Stimulated activated CD4-positive, alpha-beta T cell treated with anti-CD3 and anti-CD28 coated beads, Interleukin-12 subunit alpha, Interleukin-12 subunit beta, amount 100 ng/mL, for 4 hours (primary cell): ENCODE measurements at places on chromosomes 11 and 22.
A peak's percentile ranks its signal among the peaks of the same experiment; 100 is the strongest.

- no peak for DNase-seq
These were observed 7.2 kb downstream of the AHNAK start for GRCh38 chr11:62539238-62539925.

DNA sequence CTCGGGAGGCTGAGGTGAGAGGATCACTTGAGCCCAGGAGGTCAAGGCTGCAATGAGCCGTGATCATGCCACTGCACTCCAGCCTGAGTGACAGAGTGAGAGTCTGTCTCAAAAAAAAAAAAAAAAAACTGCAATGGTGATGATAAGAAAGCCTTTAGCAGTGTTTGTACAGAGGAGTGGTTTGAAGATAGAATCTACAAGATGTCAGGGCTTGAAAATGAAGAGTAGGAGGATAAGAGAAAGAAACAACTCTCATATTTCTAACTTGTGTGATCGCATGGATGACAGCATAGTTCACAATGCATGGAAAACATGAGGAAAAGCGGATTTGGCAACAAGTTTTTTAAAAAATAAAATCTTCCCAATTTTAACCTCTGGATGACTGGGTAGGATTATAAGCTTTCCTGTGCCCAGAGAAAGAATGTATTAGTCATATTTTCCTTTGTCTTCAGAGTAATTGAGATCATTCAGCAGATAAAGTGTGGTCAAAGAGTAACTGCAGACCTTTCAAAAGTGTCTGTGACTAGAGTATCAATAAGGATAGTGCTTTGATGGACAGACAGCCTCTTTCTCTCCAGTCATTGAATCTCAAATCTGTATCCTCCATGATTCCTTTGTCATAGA is 328.1 kb downstream of the CASP12 start:
- DNase-seq: no peak

DNA sequence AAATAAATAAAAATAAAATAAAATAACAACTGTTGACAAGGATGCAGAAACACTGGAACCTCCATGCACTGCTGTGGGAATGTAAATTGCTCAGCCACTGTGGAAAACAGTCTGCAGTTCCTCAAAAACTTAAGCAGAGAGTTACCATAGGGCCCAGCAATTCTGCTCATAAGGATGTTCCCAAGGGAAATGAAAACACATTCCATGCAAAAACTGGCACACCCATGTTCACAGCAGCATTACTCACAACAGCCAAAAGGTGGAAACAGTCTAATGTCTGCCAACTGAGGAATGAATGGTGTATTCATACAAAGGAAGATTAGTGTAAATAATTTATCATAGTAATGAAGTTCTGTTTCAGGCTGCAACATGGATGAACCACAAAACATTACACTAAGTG is 3.2 kb upstream of the KRTAP5-10 start:
- no peak for DNase-seq

DNA sequence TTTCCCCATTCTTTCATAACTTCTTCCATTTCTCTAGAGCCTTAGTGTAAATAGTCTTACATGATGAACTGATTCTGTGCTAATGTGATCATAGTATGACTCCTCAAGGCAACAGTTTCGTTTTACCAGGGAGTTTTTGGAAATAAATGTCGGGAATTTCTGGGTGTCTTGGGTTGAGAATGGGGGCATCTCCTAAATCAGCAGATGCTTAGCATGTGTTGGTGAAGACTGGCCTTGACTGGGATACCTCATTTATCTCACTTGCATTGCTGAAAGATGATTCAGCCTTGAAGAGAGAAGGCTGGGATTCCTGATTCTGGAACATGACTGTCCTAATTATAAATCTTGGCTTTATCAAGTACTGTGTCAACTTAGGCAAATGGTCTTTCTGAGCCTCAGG is 115.7 kb upstream of the C11orf87 start:
- no peak for DNase-seq

DNA sequence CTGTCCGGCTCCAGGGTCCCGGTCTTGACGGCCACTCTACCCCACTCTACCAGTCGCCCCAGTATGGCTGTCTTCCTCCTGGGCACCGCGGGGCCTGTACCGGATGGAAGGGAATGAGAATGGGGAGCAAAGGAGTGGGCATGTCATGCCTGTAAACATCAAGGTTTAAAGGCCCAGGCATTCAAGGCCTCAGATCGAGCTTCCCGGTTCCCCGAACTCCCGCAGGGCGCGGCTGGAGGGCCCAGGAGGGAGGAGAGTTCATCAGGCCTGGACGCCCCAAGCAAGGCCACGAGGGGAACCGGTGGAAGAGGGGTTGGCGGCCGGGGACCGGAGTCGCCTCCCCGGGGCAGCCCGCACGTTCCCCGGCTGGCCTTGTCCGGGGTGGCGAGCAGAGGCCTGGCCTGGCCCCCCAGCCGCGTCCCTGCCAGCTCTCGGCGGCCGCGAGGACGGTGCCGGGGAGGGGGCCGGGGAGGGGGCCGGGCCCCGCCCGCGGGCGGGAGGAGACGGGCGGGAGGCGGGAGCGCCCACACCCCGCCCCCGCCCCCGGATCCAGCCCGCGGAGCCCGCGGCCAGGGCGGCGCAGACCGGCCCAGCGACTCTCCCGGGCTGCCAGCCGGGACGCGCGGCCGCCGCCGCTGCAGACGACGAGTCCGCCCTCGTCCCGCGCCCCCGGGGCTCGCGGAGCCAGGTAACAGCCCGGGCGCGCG is at the start of gene CDC42EP1:
CDC42EP1 (plus strand) TSS at position 580 of the 707 bp plus-strand sequence. CDS start 5,870 bp downstream, outside the sequence.
- no peak for DNase-seq

- DNase-seq: no peak
These were observed 18.3 kb upstream of the CRY2 start for GRCh38 chr11:45828996-45829395.

DNA sequence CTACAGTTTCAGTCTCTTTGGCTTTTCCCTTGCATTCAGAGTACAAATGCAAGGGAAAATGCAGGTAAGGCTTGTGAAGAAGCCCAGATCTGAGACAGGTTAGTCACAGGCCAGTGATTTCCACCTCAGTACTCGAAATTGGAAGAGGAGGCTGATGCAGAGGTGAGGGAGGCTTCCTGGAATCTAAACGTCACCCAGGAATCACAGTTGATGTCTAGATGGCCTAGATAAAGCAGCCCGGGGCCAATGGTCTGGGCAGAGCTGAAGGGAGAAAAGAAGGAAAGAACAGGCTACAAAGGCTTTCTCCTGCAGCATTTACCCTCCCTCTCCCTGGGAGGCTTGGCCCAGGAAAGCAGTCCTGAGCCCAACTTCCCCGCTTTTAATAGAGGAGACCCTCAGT is 8.5 kb downstream of the TRIM6 start:
- no peak for DNase-seq

DNA sequence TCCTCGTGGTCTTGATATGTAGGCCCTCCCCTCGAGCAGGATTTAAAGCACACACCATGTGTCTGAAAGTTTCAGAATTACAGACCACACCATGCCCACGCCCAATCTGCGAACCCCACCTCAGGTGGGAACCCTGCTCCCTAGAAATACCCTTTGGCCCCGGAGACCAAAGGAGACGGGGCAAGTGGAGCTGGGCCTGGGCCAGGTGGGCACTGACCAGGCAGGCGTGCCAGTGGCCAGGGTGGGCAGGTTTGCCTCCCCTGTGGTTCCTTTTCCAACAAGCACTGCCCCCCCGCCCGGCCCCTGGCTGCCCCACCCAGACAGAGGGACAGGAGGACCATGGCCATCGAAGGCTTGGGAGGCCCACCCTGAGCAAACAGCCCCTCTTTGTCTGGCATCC is 400.4 kb downstream of the TBC1D22A start:
- DNase-seq: no peak

GRCh38 chr11:88596786-88597185 is 259.2 kb upstream of the CTSC start:
- DNase-seq: no peak

GRCh38 chr11:69192301-69192721 is 36.6 kb downstream of the SMIM38 start:
- DNase-seq: no peak

DNA sequence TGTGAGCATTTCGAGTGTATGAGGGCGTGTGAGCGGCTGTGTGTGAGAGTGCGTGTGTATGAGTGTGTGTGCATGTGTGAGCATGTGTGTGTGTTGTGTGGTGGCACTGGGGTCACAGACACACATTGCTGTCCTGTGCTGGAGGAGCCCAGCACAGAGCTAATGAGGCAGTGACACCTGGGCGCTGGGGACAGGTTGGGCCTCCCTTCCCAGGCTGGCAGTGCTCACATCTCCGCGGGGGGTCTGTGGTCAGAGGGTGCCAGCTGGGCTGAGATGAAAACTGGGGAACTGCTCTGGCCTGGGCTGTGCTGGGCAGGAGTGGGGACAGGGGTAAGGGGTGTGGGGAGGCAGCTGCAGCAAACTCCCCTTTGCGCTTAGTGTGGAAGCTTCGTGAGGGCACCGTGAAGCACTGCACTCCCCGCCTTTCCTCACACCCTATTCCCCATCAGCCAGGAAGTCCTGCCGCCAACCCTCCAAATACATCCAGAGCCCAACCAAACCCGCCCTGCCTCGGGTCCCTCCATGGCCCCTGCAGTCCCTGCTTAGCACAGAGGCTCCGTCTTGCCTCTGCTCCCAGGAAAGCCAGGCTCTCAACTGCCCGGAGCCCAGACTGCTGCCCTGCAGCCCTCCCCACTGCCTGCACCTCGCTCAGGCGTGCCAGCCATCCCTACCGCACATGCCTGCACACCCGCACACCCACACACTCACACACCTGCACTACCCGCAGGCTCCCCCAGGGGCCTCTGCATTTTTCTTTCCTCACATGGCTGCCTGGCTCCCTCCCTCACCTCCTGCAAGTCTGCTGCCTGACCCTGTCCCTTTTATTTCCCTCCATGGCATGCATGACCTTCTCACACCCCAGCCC is 62.0 kb upstream of the THY1 start:
- DNase-seq: no peak

GRCh38 chr11:122869622-122870021 is 12.9 kb upstream of the JHY start:
- no peak for DNase-seq

DNA sequence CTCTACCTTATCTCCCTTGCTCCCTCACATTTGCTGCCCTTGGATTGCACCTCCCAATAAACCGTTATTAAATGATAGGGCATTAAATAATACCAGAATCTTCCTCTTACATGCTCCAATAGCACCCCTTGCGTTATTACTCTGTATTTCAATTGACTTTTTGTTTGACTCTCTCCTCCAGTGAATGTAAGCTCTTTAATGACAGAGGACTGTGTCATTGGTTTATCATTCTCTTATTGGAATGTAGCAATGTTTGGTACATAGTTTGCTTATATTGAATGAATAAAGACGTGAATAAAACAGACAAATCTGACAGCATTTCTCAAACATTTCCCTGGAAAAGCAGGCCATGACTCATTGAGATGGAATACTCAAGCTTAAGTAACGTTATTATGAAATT is 8.7 kb upstream of the MPEG1 start:
- no peak for DNase-seq

- no peak for DNase-seq
These were observed 37.3 kb downstream of the ABCC8 start for GRCh38 chr11:17439316-17439782.

- no peak for DNase-seq
These were observed 13.0 kb downstream of the SLC5A12 start for GRCh38 chr11:26708736-26709456.

DNA sequence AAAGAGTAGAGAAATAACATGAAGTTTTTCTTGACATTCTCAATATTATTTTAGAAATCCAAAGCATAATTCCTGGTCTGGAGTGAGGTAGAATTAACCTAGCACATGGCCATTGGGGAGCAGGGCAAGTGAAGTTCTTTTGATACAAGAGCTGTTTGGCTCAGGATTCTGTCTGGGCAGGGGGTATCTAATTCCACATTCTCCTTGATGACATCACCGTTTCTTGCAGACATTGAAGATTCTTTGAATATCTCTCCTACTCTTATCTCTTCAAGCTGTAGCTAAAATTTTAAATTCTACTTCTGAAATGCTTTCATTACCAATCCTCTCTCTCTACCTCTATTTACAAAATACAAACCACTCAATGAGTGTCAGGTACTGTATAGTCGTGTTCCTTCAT is 138.2 kb upstream of the TENM4 start:
- no peak for DNase-seq

GRCh38 chr22:25062386-25063085 is 110.0 kb downstream of the KIAA1671 start:
- DNase-seq: peak; percentile 43

DNA sequence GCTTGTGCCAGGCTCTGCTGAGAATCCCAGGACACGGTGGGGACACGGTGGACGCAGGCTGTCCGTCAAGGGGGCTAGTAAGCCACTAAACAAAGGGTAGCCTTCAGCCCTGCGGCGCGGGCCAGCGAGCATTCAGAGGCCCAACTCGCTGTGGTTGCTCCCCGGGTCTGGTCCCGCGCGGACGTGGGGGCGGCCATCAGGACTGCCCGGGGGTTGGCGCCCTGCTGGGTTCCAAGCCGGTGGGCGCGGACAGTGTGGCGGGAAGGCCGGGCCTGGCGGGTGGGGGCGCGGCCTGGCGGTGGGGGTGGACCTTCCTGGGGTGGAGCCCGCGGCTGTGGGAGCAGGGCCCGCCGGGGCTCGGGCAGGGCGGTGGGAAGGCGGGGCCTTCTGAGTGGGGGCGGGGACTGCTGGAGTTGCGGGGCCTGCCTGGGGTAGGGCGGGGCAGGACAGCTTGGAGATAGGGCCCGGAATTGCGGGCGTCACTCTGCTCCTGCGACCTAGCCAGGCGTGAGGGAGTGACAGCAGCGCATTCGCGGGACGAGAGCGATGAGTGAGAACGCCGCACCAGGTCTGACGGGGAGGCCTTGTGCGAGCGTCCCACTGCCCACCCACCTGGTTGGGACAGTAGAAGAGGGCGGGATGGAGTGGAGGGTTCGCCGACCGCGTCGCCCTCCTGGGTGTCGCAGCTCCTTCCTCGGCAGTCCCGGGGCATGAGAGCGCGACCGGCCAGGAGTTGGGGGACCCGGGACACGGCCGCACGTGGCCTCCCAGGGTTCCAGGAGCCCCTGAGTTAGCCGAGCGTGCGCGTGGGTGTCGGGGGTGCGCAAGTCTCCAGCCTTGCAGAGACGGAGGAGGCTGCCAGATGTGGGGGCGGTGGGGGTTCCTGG is at the start of gene SERHL2:
SERHL2 (plus strand) TSS at position 482 of the 887 bp plus-strand sequence; CDS start at position 547, 65 bp downstream.
- DNase-seq: peak; percentile 82

- DNase-seq: no peak
These were observed 165.0 kb upstream of the TRPC6 start for GRCh38 chr11:101748572-101749344.

DNA sequence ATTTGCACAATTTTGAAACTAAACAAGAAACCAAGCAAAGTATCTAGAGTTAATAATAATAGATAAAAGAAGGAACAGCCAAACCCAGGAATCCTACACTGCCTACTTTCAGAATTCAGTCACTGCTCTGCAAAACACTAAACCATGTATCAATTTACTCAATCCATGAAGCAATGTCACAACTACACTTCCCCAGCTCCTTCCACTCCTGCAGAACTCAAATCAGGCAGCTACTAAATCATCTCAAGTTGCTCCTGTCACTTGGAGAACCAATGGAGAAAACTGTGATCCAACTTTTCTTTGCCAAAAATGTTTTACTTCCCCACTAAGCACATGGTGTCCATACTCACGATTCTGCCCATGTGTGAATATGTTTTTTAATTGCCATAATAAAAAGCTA is 24.9 kb upstream of the C11orf58 start:
- DNase-seq: no peak
